Fibroblast of skin of back (primary cell): ENCODE measurements at places on chromosomes 12 and 14.

DNA sequence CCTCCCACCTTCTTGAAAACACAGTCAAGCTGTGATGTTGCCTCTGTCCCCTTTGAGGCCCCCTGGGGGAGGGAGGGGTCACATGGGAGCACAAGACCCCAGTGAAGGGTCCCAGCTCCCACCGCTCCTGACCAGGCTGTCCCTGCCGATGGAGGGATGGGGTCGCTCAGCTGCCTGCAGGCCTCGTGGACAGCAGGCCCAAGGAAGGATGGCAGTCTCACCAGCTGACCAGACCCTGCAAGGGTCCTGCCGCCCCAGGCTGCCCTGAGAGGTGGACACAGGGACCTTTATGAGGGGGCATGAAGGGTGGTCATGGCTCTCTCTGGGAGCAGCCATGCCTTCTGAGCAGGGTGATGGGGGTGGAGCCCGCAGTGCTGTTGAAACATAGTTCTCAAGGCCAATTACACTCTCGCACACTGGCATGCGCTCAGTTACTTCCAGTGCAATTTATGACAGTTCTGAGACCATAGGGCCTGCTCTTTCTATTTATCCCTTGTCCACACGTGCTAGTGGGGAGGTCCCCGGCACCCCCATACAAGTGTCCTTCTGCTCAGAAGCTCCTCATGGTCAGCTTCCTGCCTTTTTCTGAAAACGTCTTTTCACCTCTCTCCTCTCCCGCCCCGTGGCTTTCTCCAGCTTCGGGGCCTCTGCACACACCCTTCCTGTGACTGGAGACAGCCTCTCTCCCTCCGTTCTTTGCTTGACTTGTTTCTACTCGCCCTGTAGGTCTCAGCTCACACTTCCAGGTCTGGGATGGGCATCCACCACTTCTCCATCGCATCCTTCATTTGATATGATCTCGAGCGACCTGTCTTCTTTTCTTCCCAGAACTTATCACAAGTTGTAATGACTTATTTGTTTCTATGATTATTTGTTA lies 313.1 kb downstream of the ADGRD1 start:
- DNase-seq = no peak

DNA sequence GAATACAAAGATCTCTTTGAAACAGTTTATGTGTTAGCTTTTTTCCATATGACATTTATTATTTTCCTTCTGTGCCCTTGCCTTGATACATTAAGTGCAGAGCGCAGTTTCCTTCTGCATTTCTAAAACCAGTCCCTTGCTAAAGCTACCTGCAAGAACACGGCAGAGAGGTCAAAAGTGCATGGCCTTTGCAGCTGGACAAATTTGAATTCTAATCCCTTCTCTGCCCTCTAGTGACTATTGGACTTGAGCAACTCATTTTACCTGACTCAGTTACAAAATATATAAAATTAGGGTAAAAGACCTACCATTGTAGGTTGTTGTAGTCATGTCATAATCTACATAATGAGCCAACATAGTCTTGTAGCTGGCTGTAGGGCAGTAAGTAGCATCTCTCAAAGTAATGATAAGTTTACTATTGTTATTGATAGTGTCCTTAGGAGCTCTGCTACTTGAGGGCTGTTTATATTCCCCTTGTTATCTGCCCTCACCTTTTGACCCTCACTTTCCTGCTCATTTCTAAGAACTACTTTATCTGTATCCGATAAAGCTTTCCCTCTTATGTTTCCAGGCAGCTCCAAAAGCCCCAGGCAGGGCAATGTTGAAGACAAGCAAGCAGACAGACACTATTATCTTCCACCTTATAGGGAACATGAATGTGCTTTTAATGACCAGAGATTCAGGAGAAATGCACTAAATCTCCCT lies 120.0 kb upstream of the PDZRN4 start:
- DNase-seq = no peak

GRCh38 chr12:92503029-92503931 lies 199.5 kb upstream of the PLEKHG7 start:
- no peak for DNase-seq

DNA sequence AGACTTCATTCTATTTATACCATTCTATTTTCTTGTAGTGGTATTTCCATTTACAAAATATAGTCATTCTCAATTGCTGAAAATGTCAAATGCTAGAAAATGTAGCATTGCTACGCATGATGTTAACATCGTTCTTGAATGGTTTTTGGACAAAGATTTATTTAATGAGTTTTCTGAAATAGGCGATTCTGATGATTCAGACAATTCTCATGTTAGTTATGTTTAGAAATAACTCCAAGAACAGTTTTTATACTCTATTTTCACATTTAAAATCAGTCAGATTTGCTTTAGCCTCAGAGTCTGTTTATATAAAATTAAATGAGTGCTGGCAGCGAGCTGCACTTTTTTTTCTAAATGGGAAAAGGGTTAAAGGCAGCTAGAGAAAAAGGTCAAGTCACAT lies 414.8 kb upstream of the MGAT4C start:
- DNase-seq = no peak

DNA sequence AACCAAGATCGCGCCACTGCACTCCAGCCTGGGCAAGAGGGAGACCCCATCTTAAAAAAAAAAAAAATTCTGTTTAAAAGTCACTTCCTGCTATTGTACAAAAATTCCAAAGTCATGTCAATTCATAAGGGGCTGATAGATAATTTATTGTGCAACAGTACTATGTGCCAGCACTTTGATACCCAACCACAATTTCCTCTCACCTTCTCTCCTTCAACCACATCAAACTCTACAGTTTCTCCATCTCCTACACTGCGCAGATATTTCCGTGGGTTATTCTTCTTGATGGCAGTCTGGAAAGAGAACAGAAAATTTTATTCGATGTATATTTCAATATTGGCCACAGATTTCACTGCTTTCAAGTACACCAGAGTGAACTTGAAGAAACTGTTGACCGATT lies 7.6 kb downstream of the YBX3 start:
- no peak for DNase-seq

- DNase-seq = no peak
Measured at GRCh38 chr12:63706336-63706735, 38.0 kb upstream of the DPY19L2 start.

DNA sequence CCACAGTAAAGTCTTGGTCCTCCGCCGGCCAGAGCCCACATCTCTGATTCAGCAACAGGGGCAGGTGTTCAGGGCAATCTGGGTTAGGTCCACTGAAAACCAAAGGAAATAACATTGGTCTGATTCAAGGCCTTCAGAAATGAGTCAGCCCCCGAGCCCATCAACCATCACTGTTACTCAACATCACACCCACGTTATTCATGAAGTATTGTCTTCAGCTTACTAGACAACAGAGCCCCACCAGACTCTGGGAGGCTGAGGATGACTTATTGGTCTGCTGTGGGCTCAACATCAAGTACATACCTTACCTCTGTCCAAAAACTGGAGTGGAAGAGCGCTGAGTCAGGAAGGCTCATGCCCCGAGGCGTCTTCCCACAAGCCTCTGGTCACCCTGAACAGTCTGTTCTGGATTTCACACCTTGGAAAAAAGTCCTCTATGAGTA lies 97.5 kb downstream of the ZFP36L1 start:
- peak; percentile 99 for DNase-seq

- no peak for DNase-seq
Measured at GRCh38 chr12:127038152-127038551, 1228.8 kb upstream of the TMEM132C start.
